NB4 (cell line): ENCODE measurements at places on chromosomes 4 and X.

DNA sequence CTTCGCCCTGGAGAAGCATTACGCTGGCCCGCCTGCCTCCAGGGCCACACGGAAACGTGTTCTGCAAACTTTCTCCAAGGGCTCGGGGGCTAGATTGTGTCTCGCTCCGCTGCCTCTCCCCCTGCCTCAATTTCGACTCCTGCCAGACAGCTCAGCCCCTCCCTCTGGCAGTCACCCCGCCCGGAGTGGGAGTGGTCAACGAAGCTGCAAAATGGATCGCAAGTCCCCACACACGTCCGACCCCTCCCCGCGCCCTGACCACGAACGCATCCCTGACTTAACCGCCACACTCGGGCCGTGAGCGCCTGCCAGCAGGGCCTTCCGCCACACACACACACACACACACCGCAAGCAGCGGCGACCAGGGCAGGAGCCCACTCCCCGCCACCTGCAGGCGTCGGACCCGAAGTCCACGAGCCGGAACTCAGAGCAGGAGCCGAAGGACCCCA is 47.0 kb upstream of the NKAP start:
- DNase-seq, result peak; percentile 53

DNA sequence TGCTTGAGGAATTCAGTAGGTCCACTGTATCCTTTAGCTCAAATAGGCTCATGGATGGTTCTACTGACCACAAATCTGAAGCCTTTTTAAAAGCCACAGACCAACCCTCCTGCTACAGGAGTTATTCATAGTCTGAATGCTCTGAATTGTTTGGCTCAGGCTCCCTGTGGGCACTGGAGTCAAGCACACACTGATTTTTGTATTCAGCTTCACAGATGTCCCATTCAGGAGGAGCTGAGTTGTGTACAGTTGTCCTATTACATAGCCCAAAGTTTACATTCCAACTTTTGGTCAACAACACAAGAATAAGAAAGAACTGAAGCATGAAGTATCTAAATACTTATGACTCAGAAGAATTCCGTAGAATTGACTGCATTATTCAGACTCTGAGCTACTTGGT is 243.9 kb downstream of the UNC5C start:
- no peak for DNase-seq

- DNase-seq, result peak; percentile 83
Measured at GRCh38 chr4:48194971-48195370, 60.9 kb upstream of the TXK start.

GRCh38 chrX:43615660-43616059 is 40.4 kb upstream of the MAOA start:
- no peak for DNase-seq

- no peak for DNase-seq
Measured at GRCh38 chrX:40780951-40781350, 45.6 kb upstream of the MED14 start.

- no peak for DNase-seq
Measured at GRCh38 chr4:71417150-71417549, 78.3 kb downstream of the SLC4A4 start.

DNA sequence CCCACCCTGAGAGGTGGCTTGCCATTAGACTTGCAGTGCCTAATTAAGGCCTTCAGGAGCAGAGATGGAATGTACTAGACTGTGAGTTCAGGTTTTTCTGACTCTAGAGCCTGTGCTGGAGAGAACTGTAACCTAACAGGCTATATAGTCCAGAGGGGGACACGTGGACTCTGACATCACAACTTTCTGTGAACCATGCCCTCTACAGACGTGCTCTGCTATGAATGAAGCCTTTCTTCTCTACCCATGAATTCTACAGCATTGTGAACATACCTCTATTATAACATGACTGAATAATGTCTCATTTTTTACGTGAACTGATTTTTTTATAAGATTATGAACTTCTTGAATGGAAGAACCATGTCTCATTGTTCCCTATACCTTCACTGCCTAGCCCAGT is 68.8 kb downstream of the EVC2 start:
- DNase-seq, result no peak

GRCh38 chr4:91366554-91366953 is 937.2 kb upstream of the GRID2 start:
- DNase-seq, result no peak

DNA sequence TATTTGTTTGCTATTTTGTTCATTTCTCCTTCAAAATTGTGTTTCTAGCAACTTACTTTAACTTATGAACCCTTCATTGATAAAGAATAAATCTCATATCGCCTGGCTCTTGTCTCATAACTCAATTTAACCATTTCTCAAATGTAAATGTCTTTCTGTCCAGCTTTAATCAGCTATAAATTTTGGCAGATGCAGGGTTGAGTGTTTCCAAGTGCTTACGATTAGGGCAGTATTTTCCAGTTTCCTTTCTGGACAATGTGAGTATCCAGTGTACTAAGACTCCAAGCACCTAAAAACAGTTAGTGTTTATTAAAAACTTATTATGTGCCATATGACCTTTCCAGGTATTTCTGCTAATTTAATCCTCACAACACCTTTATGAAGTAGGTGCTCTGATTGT is 218.6 kb upstream of the GK2 start:
- DNase-seq, result no peak

- no peak for DNase-seq
Measured at GRCh38 chrX:54043056-54043455, 1.2 kb downstream of the PHF8 start.

DNA sequence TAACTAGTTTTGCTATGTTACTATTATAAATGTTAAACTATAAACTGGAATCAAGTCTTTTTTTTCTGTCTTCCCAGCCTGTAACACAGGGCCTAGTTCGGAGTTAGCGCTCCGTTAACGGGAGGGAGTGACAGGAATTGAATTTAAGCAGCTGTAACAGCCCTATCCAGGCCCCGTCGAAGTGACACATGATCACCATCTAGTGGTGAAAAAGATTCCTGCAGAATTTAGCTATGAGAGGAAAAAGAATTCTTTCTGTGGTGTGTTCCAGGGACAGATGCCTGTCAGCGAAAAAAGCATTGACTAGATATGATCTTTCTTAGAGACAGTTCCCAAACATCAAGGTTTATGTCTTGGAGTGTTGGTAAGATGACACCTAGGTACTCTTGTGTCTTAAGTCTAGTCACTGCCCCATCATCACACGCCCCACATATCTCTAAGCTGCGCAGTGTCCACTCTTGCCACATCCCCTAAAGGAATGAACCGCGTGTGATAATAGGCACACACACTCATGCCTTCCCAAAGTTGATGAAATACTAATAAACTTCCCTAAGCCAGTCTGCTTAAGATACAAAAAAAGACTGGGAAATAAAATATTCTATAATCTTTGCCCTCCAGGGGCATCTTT is 2.1 kb downstream of the GAB3 start:
- DNase-seq, result peak; percentile 76

DNA sequence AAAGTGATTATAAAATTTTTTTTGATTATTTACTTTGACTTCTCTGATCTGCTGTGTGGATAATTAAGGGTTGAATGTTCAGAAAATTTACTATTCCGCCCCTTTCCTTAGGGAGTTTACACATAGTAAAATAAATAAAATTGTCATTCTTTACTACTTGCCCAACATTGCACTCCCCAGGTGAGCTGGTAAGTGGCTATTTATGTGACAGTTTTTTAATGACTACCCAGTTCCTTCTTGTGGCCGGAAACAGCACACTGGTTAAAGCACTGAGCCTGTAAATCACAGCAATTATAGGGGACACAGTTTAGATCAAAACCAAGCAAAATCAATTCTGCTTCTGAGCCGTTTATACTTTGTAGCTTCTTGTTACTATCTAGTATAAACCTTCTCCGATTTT is 158.1 kb downstream of the FHIP1A start:
- DNase-seq, result peak; percentile 7

DNA sequence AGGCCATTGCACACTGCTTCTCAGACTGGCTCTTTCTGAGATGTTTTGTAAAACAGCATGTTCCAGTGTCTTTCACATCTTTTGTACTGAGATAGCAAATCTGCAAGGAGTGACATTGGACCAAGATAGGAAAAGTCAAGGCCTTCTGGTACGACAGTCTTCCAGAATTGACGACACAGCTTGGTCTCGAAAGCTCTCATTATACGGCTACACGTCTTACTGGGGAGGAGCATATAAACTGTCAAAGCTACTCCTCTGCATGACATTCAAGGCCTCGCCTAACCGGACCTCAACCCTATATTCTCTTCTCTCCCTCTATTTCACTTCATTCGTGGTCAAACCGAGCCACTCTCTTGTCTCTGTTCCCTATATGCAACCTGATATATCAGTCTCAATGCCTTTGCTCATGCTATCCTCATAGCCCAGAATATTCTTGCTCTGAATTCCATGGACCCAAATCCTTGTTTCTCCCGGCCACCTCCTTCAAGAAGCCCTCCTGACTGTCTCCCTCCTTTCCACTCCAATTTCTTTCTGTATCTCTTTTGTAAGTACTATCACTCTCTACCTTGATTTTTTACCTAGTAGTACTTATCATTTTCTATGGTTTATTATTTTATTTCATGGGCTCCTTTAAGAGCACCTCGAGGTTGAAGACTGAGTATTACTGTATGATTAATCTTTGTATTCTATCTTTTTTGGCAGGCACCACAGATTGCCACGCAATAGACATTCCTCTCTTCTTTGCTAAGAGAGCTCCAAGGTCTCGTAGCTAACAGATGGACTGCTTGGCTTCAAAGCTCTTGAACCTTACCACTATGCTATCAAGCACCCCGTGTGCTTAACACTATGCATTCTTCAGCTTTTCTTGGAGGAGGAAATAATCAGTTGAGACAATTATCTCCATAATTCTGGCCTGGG is 35.1 kb downstream of the RBM47 start:
- no peak for DNase-seq

DNA sequence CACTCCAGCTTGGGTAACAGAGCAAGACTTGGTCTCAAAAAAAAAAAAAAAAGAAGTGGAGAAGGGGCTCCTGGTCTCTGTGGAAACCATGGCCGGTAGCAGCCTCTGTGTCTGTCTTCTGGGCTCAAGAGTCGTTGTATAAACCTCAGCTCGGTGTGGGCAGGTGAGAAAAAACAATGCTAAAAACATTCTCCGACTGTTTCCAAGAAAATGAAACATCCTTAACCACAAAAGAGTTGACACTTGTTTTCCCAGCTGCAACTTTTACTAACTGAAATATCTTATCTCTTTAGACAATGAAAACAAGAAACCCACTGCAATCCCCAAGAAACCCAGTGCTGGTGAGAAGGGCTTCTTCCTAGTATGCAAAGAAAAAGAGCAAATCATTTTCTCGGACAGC is 26.2 kb downstream of the CD99 start:
- DNase-seq, result no peak
